T-helper 9 cell (primary cell): ENCODE measurements at places on chromosomes 12 and 14.

GRCh38 chr12:63103494-63104131, 47.4 kb downstream of the AVPR1A start:
- DNase-seq: no peak

DNA sequence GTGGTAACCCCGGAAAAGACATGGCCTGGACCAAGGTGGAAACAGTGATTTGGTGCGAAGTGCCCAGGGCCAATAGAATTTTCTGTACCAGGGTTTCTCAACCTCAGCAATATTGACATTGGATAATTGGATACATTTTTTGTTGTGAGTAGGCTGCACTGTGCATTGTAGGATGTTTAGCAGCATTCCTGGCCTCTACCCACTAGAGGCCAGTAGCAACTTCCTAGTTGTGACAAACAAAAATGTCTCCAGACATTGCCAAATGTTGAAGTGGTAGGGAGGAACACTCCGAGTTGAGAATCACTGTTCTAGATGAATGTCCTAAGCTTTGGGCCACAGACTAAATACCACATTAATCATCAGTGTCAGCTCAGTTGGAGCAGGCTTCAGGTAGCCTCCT, 6.2 kb upstream of the CGRRF1 start:
- DNase-seq: no peak

- no peak for DNase-seq
Measured at GRCh38 chr12:12964255-12964654, 12.3 kb upstream of the GPRC5D start.

- DNase-seq: no peak
Measured at GRCh38 chr12:32402946-32403345, 3.6 kb downstream of the FGD4 start.

DNA sequence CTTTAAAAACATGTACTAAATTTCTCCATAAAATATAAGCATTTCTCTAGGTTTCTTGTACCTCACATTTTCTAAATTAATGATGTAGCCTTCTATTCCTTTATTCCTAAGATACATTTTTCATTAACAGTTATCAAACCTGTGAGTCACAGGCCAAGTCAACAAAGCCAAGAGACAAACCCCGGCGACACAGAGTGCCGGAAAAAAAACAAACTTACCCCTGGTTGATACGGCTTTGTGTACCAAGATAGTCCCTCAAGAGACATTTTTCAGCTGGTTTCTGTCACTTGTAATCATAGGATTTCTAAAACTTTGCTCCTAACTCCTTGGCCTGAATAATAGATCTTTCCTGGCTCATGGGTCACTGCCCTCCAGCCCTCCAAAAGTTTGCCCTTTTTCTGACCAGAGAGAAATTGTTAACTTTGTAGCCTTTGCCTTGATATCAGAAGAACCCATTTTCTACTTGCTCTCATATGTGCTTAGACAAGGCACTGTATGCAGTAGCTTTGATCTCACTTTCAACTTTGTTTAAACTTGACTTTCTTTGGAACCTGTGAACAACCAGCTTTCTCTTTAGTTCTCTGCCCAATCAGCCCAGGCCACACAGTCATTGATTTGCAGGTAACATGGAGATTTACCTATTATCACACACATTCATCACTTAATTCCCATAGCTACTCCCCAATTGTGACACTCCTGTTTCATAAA, 172.2 kb downstream of the PRKD1 start:
- DNase-seq: no peak

GRCh38 chr14:68016255-68016914, 196.8 kb downstream of the RAD51B start:
- no peak for DNase-seq

GRCh38 chr12:93857279-93857938, 180.2 kb downstream of the CRADD start:
- DNase-seq: no peak

DNA sequence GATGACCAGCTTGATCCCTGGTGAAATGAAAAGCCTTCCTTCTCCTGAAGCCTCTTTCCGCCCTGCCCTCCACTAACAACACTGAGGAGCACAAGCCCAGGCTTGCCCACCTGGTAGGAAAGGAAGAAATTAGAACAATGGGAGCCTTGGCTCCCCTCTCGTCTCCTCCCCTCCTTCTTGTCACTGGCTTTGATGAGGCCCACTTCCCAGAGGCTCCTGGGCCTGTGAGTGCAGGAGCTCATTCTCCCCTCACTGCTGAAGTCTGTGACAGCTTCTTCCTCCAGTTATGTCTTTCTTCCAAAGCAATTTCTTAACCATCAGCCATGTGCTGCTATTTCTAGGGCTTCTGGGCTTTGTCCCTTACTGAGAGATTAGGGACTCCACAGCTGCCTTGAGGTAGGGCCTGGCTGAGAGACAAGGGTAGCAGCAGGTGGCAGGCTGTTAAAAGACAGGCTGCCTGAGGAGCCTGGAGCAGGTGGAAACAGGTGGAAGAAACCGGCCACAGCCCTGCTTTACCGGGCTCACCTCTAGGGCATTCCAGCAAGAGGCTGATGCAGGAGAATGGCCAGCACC, 53.6 kb upstream of the SRSF5 start:
- DNase-seq: no peak

DNA sequence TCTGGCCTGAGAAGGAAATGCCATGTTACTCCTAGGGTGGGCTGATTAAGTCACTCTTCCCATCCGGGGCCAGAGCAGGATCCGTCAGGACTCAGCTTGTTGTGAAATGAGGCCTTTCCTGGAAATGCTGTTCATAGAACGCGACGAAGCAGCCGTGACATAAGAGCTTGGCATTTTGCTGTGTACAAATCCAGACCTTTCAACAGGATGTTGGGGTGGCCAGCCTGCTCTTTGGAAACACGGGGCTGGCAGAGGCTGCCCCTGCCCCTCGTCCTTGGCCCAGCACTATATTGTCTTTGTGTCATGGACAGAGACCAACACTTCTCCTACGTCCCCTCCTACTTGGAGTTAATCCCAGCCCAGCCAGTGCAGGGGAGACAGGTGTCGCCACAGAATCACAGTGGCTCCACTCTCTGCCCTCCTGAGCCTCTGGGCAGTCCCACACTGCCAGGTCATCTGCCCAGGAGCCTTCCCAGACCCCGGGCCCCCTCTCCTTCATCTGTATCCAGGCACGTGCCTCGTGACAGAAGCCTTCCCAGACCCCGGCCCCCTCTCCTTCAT, 18.6 kb upstream of the EIF5 start:
- no peak for DNase-seq

DNA sequence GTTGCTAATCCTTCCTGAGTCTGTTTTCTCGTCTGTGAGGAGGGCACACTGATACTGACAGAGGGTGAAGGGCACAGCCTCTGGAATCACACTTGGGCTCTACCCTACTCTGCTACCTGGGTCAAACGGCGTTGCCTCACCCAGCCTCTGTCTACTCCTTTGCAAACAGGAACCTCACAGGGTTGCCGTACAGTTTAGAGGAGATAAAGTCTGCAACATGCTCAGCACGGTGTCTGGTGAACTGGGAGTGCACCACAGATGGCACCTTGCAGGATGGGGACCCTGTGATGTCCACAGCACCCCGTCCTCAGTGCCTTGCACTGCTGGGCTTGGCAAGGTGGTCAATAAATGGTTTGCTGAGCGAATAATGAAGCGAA, 38.3 kb downstream of the TESC start:
- DNase-seq: no peak

DNA sequence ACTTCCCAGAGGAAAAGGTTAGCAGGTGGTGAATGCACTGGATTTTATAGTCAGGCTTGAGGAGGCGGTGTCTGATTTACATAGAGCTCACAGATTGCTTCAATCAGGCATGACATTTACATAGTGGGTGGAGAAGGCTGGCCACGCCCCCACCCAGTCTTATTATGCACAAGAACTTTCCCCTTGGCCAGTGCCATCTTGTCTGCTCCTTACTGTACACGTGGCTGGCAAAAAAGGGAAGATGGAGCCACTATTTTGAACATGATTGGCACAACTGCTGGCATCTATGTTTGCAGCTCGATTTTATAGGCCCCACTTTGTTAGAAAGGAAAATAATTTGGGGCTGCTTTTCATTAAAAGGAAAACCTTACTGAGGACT, 10.9 kb upstream of the LGMN start:
- DNase-seq: no peak

DNA sequence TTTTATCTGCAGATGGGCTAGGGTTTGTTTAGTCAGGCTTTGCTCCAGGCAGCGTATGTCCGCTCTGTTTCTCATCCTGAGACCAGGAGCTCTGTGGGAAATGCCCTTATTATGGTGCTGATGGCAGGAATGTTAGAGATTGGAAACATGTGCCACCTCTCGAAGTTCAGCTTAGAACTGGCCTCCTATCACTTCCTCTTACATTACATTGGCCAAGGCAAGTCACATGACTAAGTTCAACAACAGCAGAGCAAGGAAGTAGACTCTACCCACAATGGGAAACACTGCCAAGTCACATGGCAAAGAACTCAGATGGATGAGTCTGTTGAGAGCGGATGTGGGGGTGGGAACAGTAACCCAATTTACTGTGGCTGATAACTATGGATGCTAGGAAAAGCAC, 161.9 kb upstream of the WSCD2 start:
- no peak for DNase-seq

DNA sequence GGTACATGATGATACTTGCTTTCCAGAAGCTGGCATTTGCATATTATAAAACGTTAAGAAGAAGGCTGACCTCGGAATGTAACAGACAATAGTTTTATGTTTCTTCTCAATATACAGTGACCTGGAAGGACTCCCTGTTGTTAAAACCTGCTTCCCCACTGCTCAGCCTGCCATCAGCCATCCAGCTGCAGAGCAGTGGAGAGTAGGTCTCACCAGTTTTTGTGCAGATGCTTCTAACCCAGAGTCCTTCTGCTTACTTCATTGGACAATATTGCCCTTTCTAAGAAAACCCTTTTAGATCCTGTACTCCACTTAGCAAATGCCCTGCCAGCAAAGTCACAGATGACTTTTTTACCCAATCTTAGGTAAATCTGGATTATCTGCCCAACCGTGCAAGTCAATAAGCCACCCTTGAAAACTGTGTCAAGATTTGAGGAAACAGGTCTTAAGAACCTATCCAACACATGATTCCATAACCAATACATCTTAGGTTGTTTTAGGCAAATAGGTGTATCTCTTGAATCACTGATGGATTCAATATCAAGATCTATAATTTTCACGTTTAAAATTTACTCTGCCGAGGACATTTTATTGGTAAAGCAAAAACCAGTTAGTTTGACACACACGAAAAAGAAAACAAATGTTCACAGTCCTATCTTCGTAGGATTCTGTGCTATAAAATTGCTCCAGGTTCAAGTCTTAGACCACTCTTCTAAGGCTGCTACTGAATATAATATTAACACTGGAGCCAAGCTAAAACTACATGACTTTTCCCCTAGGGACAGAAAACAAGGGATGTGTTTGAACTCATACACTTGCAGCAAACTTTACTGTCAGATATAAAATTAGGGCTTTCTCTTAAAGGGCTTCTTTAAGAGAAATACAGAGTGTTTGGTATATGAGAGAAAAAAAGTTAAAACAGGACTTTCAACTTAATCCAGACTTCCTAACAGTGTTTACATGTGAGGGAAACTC, 5.7 kb downstream of the PHLDA1 start:
- no peak for DNase-seq

- DNase-seq: peak; percentile 78
Measured at GRCh38 chr14:105527826-105528585, 1.6 kb downstream of the TMEM121 start.

DNA sequence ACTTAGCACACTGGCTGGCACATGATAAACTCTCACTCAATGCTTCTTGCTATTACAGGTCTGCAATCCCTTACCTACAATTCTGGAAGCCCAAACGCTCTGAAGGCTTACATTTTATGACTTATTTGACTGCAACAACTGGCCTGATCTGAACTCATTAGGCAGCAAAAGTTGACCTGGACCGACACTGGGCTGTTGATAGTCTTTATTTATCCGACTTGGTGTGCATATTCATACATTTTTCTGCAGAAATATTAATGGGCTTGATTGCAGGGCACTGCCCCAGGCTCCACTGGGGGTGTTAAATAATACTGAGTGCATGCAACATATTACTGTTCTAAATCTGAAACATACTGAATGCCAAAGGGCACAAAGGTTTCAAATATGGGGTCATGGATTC, 1076.7 kb downstream of the BCL11B start:
- no peak for DNase-seq

GRCh38 chr12:109069307-109070271, 17.2 kb downstream of the USP30 start:
- no peak for DNase-seq
